H9 (cell line): ENCODE measurements at places on chromosomes 2 and 18.

DNA sequence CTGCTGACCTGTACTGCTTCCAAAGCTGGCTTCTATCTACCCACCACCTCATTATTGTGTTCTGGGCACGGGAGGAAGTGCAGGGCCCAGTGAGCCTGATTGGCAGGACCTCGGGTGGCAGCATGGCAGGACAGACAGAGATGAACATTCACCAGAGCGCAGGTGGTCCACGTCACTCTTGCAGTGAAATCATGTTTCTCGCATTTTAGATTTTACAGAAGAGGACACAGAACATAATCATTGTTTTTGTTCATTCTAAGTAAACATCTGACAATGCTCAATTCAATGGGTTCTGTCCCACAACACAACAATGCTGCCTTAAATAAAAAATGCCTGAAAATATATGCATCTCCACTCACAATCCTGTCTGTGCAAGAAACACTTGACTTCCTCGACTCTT is 11.5 kb upstream of the BIN1 start:
- DNase-seq, result no peak

DNA sequence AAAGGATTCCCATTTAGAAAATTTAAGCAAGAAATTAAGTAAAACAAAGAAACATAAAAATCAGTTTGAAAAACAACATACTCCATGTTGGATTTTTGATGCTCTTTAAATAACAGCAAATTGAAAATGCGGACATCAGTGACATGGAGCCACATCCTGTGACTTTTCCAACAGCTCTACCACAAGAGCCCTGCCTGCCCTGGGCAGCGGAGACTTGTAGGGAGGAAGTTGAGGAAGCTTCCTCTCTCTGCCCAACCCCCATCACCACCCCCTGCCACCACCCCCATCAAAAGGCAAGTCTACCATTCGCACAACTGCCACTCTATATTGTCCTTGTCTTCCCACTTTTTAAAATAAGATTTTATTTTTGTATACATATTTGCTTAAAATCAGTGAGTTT is 32.8 kb upstream of the DAPL1 start:
- DNase-seq, result no peak

DNA sequence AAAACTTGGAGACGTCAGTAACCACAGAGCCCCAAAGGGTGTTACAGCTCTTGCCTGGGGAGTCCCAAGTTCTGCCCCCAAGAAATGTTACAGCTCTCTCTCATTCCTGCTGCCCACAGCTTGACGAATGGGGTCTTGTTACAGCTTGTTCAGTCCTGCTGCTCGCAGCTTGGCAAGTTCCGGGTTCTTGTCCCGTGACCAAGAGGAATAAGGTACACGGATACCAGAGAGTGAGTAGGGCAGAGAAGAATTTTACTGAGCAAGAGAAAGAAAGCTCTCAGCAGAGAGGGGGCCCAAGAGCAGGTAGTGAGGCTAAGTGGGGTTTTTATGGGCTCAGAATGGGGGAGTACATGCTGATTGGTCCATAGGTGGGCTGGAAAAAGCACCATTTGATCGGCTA is 27.2 kb downstream of the SLC39A6 start:
- no peak for DNase-seq

GRCh38 chr18:3126457-3127097 is 93.2 kb downstream of the MYOM1 start:
- no peak for DNase-seq

DNA sequence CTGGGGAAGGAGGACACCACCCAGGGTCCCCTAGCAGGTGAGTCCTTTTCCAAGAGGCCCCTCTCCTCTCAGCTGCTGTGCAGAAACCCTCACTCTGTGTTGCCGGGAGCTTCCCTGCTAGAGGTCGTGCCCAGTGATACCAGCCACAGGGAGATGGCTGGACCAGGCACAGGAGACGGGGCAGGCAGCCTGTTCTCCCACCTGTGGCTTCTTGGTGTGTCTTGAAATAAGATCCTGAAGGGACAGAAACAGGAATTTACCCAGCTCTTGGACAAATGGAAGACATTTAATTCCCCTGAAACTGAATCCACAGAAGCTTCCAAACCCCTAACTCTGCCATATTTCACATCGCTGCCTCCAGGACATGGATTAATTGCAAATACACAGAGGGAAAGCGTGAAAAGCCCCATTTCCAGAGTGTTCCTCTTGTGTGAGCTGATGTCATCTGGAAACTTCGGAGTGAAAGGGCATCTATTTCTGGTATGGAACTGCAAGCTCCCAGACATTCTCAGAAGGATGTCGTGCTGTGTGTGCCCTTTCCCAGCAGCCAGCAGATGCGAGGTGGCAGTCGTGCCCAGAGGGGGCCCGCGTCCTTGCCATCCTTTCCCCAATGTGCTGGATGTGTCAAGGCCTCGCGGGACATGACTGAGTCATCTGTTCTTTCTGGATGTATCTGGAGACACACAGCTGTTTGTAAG is 177.7 kb downstream of the SEPTIN10 start:
- DNase-seq, result no peak

- DNase-seq, result no peak
These were observed 414.9 kb upstream of the SYT4 start for GRCh38 chr18:43692099-43692690.
